NCI-H774 (cell line): ENCODE measurements at places on chromosomes 6 and 20.
A peak's percentile ranks its signal among the peaks of the same experiment; 100 is the strongest.

DNA sequence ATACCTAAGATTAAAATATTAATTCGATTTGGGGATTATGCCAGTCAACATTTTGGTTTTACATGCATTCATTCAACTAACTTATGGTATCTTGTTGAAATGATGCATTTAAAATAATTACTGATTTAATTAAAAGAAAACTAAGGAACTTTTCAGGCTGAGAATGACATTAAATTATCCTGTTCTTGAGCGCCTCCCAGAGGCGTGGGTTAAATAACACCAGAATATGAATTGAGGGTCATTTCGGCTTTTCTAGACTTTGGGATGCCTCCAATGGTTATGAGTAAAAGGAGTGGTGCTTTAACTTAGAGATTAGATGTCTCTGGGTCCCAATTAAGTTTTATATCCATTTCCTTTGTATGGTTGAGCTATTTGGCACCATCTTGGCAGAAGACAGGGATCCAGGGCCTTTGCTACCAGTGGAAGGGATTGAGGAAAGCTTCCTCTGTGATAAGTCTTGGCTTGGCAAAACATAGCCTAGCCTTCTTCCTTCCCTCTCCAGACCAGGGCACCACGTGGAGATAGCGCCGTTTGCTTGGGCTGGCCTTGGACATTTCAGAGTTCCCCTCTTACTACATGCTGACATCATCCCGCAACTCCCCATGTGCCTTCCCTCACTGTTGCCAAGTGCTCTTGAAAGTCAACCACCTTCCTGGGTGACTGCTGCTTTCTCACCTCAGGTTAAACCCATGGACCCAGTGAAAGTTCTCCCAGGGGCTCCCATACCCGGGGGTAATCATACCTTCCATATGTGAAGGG, 28.7 kb downstream of the GNAS start:
- DNase-seq, result no peak

DNA sequence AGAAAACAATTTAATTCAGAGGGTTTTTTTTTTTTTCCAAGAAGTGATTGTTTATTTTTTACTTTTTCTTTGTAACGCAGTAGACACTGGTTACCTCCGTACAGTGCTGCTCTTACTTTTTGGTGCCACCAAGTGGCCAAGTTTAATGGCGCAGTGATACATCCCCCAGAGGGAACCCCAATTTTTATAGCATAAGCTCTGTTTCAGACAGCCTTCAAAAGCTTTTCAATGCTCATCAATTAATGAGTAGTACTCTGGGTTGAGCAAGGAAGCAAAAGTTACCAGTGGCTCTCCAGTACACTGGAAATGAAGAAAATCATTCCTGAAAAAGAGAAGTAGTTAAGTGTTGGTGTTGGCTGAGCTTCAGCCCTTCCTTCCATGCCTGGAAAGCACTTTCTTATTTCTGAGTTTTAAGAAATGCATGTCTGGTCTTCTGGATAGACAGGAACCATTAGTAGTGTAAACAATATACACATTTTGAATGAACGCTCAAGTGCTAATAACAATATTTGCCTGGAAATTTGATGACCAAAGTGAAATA, 129.1 kb upstream of the SMLR1 start:
- peak; percentile 49 for DNase-seq

DNA sequence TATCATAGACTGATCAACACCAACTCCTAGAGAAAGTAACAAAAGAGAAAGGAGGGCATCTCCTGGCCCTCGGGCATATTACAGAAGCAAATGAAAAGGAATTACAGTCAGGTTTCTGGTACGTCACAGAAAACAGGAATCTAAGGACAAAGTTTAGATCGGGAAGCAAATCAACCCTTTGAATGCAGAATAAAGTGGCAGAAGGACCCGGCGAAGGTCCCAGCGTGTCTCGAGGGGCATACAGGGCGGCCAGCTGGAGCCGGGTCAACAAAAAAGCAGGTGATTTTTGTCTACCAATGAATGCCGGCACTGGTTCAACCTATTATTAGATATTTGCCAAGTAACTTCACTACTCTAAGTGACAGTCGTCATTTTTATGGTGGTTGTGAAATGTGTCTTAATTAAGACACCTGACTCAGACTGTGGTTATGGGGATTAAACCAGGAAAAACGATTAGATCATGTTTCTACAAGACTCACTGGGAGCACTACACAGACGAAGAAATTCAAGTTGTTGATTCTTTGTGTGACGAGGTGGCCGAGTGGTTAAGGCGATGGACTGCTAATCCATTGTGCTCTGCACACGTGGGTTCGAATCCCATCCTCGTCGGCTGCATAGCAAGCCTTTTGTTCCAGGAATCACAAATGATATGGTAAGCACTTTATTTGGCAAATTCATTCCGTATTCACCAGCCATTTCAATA, 12.4 kb upstream of the ZSCAN9 start:
- peak; percentile 77 for DNase-seq

DNA sequence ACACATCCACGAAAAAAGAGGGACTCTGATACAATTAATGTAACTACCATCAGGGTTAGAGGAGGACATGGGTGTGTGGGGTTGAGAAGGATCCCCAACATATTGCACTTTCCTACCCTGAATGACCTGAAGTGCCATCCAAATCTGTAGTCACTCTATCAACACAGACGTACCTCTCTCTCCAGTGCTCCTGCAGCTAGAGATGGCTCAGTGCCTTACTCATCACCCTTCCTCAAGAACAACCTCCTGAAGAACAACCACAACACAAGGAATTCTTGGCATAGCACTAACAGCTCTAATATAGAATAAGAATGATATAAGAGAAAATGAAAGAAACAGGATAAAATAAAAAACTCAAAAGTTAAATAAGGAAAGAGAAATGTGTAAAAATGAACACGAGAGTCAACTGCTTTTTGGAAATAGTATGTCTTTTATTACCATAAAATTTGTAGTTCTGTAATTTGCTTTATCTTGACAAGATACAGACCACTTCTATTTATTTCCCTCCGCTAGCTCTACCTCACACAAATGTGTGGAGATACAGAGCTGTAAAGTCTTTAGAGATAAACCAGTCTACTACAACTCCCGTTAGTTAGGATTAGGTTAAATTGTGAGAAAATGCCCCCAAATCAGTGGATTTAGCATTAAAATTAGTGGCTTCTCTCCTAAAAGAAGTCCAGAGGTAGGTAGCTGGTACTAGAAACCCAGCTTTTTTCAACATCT, 63.9 kb downstream of the REV3L start:
- no peak for DNase-seq

- no peak for DNase-seq
Observed at GRCh38 chr6:15508441-15508871, 154.4 kb downstream of the DTNBP1 start.

DNA sequence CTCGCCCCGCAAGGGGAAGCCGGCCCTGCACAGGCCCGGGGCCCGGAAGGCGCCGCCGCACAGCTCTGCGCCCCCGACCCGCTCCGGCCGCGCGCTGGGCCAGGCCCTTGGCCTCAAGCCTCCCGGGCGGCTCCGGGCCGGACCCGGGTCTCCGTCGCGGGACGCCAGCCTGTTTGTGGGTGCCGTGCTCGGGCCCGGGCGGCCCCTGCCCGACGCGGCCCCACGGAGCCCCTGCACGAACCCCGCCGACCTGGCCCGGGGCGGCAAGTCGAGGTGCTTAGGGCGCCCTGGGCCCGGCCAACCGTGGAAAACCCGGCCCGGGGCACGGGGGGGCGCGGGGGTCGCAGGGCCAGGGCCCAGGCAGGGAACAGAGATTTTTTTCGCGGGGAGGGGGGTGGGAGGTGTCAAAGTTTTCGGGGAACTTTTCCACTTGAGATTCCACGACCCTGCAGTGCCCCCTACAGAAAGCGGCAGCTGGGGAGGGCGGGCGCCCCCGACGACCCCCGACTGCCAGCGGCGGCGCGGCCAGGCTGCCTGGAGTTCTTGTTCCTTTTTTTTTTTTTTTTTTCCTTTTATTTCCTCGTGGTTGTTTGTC, 805 bp upstream of the STX16 start:
- DNase-seq, result no peak

- DNase-seq, result no peak
Observed at GRCh38 chr6:6579281-6579680, 9.2 kb upstream of the LY86 start.

DNA sequence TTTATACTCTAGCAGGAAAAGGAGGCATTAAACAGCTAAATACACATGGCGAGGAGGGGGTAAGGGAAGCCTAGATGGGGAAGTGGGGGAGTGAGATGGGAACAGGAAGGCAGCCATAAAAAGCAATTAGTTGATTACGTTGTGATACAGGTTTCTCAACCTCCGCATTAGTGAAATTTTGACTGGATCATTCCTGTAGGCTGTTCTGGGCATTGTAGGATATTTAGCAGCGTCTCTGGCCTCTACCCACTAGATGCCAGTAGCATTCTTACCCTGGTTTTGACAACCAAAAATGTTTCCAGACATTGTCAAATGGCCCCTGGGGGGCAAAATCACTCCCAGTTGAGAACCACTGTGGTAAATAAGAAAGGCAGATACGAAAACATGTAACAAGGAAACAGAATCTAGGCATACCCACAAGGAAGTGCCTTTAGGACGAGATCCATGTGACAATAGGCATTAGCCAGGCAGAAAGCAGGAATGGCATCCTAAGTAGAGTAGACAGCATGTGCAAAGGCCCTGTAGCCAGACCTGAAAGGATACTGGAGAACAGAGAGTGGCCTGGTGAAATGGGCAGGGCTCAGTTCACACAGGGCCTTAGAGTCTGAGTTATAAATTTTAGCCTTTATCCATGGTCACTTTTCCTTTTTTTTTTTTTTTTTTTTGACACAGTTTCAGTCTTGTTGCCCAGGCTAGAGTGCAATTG, 25.8 kb upstream of the PTPN1 start:
- DNase-seq, result no peak

GRCh38 chr6:13004601-13005000, 288.0 kb downstream of the PHACTR1 start:
- DNase-seq, result no peak

DNA sequence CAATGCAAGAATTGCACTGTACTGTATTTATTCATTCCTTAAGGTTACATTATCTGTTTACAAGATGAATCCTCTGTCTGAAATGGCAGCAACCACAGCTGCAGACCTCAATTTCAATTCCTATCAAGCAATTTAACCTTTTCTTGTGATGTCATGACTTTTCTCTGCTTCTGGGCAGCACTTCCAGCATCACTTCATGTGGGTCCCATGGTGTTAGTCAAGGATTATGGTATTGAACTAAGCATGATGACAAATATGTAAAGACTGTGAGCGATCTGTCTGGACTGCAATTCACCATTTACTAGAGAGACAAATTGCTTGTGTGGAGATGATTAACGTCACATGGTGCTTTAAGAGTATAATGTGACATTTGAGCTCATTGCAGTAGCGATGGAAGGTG, 90.5 kb upstream of the CCN2 start:
- no peak for DNase-seq

DNA sequence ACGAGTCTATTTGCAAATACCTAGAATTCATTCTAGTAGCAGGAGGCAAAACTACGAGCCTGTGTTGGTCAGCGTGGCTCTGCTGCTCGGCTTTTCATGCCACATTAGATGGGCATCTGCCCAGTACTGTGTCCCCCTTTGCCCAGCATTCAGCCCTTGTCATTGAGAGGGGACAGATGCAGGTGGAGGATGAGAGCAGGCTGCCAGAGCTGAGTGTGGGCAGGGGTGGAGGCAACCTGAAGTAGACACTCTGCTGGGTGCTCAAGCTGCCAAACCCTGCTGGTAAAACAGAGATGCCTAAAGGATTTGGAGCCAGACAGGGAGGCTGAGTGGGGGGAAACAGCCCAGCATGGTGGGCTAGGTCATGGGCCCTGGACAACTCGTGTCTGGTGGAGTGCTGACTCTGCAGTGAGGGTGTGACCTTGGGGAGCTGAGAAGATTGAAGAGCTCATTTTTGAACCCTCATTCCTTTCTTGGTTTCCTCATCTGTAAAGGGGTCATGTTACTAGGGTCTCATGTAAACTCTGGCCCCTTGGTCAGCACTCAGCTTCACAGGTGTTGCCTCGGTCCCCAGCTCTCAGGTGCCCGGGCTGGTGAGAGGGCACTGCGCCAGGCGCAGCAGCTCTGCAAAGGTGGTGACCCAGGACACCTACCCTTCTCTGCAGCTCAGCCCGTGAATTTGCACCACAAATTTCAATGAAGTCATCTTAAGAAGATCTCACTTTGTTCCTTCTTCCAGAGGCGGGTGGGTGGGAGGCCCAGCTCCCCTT, 64.2 kb upstream of the BHLHE23 start:
- no peak for DNase-seq

DNA sequence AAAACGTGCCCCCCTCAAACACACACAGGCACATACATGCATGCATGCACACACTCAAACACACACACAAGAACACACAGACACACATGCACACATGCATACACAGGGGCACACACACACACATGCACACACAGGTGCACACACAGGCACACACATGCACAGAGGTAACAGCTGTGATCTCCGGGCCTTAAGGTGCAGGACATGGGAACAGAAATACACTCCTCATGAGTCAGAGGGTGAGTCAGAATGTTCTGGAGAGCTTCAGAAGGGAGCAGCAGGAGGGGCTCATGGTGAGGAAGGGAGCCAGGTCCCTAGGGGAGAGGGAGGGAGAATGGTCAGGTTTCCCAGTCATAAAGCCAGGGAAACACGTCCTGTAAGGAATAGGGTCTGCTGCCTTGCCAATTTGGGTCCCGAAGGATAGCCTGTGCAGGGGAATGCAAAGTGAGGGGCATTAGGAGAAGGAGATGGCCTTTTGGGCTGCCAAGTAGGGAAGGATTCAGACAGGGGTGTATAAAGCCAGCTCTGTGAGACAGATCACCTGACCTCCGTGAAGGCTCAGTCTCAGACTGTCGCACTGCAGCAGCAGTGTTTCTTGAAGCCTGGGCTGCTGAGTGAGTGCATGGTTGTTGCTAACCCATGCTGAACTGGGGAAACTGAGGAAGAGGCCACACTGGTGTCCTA, 123.9 kb downstream of the MAFB start:
- no peak for DNase-seq

DNA sequence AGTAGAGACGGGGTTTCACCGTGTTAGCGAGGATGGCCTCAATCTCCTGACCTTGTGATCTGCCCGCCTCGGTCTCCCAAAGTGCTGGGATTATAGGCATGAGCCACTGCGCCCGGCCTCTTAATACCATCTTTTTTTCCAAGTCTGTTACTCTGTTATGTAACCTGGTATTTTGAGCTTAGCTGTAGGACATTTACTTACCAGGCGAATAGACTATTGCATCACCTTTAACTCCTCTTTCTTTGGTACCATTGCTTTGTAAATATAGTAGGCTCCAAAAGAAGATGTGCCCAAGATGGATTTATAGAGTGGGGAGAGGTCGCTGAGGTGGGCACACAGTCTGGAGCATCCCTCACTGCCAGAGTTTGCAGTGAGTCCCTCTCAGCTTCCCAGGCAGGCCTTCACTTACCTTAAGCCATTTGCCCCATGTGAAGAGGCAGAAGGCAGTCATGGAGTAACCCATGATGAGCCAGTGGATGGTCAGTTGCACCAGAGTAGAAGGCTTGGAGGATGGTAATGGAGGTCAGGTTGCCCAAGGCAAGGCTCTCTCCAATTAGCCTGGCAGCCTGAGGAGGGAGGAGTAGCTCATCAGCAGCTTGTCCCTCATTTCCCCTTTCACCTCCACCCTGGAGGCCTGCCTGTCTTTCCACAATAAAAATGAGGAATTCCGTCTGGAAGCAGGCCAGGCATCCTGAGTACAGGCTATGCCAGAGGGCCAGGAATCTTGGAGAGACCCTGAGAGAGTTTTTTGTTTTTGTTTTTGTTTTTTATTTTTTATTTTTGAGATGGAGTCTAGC, 9.7 kb downstream of the TIAM2 start:
- no peak for DNase-seq

GRCh38 chr6:54525731-54526130, 217.5 kb downstream of the TINAG start:
- DNase-seq, result no peak

GRCh38 chr6:113529196-113529595, 327.9 kb upstream of the MARCKS start:
- no peak for DNase-seq

GRCh38 chr20:62547364-62547763, 71.6 kb upstream of the GATA5 start:
- DNase-seq, result no peak
